SW 1271 (cell line): ENCODE measurements at places on chromosomes 16 and 17.

DNA sequence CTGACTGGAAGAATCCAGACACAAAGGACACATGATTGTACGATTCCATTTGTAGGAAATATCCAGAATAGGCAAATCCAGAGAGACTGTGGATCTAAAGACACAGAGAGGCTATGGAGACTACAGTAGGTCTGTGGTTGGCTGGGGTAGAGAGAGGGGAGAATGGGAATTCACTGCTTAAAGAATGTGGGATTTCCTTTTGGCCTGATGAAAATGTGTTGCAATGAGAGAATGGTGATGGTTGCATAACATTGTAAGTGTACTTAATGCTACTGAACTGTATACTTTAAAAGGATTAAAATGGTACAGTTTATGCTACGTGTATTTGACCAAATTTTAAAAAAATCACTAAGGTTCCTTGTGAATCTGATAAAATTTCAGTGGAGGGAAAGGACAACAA, 62.1 kb downstream of the GPRC5B start:
- no peak for DNase-seq

GRCh38 chr17:9408381-9408780, 167.2 kb downstream of the STX8 start:
- DNase-seq = no peak

- no peak for DNase-seq
Observed at GRCh38 chr17:14429084-14429483, 128.2 kb downstream of the HS3ST3B1 start.

DNA sequence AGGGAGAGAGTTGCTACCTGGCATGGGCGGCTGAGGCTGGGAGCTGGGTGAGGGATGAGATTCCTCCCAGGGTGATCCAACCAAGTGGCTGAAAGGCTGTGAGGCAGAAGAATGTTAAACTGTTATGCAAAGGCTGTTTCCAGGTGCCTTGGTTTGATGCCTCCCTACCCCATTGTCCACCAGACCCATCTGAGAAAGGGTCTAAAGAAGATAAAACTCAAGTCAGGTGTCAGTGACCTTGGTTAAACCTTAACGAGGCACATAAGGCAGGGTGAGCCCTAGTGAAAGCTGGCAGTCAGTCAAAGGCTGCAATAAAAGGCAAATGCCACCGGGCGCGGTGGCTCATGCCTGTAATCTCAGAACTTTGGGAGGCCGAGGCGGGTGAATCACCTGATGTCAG, 23.8 kb downstream of the LDHD start:
- no peak for DNase-seq

DNA sequence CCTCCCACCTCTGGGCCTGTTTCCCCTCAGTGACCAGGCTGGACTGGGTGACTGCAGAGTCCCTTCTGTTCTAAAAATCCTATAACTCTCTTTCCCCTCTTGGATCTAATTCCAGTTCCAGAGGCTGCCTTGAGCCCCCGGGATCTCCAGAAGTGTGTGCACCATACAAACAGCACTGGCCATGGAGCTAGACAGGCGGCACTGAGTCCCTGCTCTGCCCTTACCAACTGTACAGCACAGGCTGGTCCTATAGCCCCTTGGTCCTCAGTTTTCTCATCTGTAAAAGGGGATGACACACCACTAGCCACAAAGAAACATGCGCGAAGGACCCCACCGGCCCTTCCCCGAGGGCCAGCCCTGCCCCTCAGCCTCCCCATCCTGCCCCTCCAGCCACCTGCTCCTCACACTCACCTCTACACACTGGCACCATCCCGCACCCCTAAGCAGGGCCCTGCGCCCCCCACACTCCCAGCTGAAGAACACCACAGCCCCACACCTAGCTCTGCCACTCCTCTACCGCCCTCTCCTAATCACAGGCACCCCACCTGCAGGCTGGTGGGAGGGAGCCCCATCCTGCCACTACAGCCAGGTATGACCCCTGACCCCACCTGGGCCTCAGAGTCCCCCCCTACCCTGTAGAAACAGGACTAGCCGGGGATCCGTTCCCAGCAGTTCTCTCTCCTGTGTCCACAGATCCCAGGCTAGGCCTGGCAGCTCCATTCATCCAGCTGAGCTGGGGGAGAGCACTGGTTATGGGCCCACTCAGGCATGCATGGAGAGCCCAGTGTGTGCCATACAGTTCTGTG, 913 bp upstream of the KRT16 start:
- no peak for DNase-seq

- DNase-seq = no peak
Observed at GRCh38 chr16:59238246-59238645, 504.1 kb upstream of the GOT2 start.

DNA sequence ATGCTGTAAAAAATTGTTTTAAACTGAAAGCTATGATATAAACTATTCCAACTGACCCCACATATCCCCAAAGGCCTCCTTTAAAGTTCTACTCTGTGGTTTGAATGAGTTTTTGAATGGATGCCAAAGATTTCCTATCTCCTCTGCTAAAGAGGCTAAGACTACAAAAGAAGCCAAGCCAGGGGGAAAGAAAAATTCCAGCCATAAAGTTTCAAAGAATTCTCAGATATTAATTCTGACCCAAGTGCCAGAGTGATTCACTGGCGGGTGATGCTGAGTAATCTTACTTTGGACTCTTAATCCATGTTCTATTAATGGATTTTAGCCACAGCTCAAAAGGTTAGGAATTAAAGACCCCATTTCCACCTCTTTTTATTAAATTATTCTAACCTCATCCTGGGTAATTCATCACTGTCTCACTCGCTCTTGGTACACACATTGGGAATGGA, 60.7 kb downstream of the HS3ST3A1 start:
- no peak for DNase-seq

DNA sequence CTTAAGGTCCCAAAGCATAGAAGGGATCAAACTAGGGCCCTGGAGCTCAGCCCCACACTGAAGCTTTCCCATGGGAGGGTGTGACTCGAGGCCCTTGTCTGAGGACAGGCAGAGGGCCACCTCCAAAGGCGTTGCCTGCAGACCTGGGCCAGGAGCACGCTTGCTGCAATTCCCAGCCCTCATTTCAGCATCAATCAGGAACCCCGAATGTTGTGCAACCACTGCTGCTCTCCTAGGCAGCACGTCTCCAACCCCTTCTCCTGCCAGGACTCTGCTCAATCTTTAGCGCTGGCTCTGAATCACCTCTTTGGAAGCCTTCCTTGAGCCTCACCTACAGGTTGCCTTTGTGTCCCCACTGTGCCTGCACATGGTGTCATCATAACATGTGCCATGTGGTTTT, 14.0 kb upstream of the ATP2C2 start:
- no peak for DNase-seq

GRCh38 chr16:89341697-89342694, 124.5 kb downstream of the ZNF778 start:
- DNase-seq = no peak

- DNase-seq = no peak
Observed at GRCh38 chr16:56362706-56363105, 62.6 kb downstream of the AMFR start.
